ENCODE measurements at places on chromosomes 1 and 21.

- DNase-seq, result no peak
Observed at GRCh38 chr1:224617410-224618355, 1.6 kb downstream of the CNIH3 start.

DNA sequence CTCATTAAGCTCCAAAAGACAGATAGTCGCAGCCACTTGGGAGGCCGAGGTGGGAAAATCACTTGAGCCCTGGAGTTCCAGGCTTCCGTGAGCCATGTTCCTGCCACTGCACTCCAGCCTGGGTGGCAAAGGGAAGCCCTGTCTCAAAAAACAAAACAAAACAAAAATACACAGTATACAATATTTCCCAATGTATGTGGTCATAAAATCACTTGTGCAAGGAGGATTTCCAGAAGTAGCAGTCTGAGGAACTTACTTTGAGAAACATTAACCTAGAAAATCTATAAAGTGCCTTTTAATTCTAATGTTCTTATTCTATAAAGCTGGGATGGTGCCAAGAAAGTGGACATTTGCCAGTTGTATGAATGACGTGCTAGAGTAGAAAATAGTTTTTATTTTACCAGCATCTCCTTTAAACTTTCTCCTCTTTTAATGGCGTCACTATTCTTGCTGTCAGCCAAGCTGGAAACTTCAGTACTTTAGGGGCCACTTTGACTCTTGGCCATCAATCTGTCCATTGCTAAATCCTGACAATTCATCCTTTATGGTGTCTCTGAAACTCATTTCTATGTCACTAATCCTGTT is 22.5 kb downstream of the FAM177B start:
- DNase-seq, result no peak

- DNase-seq, result no peak
Observed at GRCh38 chr21:25234857-25235801, 372.2 kb downstream of the MRPL39 start.

GRCh38 chr21:33026878-33027400 is 1.2 kb downstream of the OLIG2 start:
- no peak for DNase-seq

DNA sequence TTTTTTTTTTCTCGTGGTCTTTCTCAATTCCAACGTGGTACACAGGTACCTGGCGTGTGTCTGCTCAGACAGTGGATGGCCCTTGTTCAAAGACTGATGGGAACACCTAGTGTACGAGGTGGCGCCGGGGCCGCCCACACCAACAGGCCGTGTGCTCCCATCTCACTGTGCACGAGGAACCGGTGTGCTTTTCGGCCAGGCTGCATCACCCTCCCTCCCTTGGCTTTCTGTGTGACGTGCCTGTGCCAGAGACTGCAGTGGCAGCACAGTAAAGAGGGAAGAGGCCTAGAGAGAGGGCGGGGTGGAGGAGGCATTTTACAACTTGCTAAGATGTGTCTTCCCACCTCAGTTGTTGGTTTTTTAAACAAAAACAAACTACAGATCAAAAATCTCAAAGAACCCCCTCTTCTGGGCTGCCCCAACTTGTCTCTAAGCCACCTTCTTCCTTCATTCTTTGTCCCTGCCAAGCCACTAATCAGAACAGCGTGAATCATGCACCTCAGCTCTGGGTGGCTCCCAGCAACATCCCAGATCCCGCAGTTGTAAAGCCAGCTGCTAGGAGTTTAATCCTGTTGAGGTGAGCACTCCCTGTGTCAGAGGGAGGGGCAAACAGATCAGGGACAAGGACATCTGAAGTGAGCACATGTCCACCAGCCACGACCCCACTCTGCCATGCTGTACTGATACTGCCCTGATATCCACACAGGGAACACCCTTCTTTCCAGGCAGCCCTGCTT is 20.7 kb downstream of the IRF2BP2 start:
- no peak for DNase-seq

GRCh38 chr1:62977366-62977765 is 193.4 kb downstream of the ATG4C start:
- no peak for DNase-seq

DNA sequence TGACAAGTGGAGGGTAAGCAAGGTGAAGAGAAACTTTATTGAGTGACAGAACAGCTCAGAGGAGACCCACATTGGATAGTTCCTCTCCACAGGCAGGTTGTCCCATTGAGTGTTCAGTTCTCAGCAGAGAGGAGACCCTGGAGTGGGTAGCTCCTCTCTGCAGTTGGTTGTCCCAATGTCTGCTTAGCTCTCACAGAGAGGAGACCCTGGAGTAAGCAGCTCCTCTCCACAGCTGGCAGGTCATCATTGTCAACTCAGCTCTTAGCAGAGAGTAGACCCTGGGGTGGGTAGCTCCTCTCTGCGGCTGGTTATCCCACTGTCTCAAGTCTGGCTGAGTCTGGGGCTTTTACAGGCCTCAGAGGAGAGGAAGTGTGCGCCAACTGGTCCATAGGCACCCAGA is 6.0 kb upstream of the CHD1L start:
- no peak for DNase-seq

DNA sequence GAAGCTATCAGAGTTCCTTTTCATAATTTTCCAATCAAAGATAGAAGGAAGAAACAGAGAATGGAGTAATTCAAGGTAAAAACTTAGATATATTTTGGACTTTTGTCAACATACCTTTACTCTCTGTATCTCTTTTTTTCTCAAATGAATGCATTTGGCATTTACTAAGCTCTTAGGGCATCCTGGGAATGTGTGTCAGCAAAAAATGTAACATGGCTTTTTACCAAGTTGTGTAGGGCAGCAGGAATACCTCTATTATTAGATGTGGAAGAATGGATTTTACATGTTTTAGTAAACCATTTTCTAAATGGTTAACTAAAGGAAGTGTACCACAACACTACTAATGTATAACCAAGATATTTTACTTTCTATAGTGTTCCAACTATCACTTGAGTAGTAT is 4.2 kb upstream of the COL11A1 start:
- no peak for DNase-seq

DNA sequence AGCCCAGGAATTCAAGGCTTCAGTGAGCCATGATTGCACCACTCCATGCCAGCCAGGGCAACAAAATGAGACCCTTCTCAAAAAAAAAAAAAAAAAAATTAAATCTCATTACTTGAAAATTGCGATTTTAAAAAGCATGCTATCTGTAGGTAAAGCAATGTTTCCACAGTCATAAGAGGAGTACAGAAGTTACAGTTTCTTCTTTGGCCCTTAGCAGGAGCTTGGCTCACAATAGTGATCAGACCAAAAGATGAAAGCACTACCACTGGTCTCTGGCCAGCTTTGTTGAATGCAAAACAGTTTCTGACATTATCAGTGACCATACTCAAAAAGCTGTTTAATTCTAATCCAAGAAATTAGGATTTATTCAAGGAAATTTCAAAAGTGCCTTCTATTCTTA is 31.2 kb downstream of the VAV3 start:
- DNase-seq, result no peak

DNA sequence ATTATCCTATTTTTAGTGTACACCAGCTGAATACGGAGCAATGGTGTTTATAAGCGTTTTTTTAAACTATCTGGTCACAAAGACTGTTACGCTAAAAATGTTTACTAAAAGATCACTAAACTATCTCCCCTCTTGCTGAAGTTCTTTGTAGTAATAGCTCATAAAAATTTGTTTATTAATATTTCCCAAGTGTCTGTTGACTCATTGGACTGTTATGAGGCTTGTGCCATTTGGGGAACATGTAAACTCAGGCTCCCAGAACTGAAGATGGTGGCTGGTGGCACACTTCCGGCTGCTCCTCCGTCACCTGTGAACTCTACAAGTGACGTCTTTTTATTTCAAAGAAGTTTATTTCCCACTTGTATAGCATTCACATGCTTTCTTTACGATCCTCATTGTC is 46.3 kb downstream of the AIDA start:
- no peak for DNase-seq

GRCh38 chr1:230226007-230226800 is 159.2 kb downstream of the GALNT2 start:
- no peak for DNase-seq

DNA sequence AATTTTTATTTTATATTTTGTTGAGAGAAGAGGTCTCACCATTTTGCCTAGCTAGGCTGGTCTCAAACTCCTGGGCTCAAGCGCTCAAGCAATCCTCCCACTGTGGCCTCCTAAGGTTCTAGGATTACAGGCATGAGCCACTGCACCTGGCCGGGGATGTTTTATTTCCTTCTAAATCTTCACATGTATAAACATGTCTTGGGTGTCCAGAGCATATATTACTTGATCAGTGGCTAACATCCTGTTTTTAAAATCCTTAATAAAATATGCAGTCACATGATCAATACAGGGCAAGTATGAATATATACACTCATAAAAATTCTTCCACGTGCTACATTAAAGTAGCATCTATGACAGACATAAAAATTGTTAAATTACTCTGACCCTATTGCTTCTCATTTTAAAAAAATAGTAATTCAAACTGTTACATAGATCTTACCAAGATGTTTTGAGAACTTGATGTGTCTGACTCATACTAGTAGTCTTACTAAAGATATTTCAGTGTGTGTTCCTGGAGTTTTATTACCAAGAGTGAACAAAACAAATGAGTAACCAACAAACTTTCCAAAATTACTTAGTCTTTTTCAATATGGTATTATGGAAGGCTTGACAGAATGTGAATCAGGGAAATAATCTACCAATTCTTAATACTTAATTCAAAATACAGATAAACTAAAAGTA is 222.5 kb downstream of the SLC45A1 start:
- no peak for DNase-seq

DNA sequence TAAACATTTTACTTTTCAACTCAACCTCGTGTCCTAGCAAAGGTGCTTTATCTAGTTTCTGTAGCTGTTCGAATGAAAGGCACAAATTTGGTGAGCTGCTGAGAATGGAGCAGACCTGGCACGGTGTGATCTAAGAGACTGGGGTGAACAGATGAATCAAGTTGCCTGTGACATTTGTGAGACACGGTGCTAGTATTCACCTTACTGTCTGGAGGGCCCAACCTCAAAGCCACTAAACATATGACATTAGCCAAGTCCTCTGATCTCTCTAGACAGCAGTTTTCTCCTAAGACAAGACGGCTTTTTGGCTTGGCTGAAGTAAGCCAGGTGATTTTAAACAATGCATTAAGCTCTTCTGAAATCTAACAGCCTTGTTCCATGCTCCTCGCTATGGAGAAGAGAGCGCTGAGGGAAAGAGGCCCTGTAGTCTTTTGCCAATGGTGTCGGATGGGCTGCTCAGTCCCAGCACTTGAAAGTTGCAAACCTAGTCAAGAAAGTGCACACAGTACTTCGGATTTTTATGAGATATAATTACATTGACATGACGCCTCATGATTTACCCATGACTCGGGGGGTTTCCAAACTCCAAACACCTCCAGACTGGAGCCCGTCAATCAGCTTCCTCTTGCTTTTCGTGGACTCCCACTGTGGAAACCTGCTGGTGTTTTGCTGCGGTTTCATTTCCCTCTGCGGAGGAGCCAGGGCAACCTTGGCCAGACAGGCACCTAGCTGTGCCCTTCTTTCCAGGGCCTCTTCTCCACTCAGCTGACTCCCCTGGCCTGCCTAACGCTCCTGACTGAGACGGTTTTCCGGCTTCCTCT is 794 bp upstream of the TOR3A start:
- DNase-seq, result no peak

DNA sequence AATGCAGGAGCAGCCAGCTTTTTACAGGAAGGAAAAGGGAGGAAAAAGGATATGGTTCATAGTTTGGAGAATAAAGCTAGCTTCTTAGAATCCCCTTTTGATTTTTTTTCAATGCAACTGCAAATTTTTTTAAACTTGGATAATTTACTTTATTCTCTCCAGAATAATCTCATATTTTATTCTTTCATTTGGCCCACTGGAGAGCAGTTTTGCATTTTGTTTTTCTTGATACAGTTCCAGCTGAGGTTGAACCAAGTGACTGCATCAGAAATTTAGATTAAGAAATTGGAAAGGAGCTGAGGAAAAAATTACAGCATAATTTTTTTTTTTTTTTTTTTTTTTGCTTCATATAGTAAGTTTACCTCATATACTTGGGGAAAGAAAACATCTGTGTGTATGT is 22.8 kb downstream of the GABPA start:
- no peak for DNase-seq

GRCh38 chr21:34187935-34188334 is 114.6 kb downstream of the MRPS6 start:
- no peak for DNase-seq

DNA sequence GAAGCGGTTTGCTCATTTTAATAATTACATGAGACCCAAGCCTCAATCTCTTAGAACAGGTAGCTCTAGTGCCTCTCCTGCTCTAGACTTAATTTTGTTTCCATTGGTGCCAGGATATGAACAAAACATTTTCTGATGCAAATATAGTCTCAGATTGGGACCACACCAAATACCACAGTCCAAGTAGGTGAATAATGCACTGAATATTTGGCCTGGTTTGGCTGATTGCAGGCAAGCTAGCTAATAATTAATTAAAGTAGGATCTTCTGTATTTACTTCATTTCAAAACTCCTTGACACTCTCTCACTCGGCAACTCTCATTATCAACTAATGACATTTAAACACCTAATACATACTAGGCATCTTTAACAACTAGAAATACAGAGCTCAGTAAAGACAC is 219.6 kb downstream of the LTN1 start:
- no peak for DNase-seq

DNA sequence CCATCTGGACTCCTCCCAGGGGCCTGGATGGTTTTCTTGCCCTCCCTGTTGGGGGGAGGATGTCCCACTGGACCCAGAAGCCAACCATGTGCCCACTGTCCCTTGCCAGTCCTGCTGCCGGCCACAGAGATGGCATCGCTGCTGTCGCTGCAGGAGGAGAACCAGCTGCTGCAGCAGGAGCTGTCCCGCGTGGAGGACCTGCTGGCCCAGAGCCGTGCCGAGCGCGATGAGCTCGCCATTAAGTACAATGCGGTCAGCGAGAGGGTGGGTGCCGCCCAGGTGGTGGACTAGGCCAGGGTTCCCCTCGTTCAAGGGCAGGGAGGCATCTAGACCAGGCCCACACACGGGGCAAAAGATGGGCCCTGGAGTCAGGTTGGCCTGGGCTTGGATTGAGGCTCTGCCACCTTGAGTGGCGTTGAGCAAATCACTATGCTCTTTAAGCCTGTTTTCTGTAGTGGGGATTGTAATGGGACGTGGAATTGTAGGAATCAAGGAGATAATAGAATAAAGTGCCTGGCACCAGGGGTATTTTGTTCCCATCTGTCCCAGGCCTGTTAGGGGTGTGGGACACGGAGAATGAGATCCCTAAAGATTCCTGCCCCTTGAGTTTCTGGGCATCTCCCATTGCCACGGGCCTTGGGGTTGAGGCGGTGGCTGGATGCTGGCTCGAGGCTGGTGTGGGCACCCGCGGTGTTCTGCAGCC is 2.6 kb downstream of the CROCC start:
- no peak for DNase-seq

GRCh38 chr1:207459008-207459407 is 4.9 kb downstream of the CR2 start:
- DNase-seq, result no peak

DNA sequence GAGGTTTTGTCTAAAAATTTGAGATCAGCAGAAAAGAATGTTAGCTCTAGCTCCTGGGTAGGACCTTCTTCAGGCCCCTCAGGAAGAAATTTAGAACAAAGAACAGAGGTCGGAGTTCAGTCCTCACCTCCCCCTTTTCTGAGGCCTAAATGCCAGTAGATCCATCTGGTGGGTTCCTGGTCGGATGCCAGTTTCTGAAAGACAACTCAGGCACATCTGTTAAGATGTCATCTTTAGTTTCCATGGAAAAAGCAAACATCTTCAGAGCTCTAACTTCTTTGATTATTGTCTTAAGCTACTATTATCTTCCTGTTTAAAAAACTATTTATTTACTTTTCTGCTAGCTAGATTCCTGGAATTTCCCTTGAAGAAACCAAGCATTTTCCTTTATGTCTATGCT is 37.1 kb upstream of the USP25 start:
- DNase-seq, result no peak
